Bronchial epithelial cell (primary cell): ENCODE measurements at places on chromosomes 12 and 14.

- DNase-seq: no peak
These were observed 460.6 kb upstream of the FOXG1 start for GRCh38 chr14:28305938-28306337.

- DNase-seq: peak; percentile 57
These were observed 15.2 kb upstream of the RNASE12 start for GRCh38 chr14:20606190-20606901.

DNA sequence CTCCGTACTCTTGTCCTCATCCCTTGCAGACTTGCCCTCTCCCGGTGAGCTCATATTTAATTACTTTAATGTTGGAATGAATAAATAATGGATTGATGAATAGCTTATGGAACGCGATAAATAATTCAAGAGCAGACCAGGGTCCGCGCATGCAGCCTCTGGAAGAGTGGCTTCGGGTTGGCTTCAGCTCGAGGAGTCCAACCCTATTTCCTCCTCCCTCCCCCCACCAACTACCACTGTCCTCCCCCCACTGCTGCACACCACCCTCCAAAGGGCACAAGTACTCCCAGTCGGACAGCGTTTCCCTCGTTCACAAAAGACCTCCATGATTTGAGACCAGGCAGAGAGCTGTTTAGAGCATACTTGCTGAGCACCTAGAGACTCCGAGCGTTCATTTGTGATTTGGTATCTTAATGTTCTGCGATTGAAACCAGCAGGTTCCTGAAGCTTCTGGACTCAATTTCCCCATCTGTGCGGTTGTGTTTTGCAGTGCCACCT is 647 bp upstream of the SIX1 start:
- DNase-seq: peak; percentile 40

- DNase-seq: peak; percentile 73
These were observed 3.3 kb downstream of the FLRT2 start for GRCh38 chr14:85533023-85533860.

GRCh38 chr12:3614806-3615466 is 123.9 kb downstream of the PRMT8 start:
- DNase-seq: no peak

GRCh38 chr14:102087762-102088011 is 843 bp upstream of the HSP90AA1 start:
- peak; percentile 27 for DNase-seq

DNA sequence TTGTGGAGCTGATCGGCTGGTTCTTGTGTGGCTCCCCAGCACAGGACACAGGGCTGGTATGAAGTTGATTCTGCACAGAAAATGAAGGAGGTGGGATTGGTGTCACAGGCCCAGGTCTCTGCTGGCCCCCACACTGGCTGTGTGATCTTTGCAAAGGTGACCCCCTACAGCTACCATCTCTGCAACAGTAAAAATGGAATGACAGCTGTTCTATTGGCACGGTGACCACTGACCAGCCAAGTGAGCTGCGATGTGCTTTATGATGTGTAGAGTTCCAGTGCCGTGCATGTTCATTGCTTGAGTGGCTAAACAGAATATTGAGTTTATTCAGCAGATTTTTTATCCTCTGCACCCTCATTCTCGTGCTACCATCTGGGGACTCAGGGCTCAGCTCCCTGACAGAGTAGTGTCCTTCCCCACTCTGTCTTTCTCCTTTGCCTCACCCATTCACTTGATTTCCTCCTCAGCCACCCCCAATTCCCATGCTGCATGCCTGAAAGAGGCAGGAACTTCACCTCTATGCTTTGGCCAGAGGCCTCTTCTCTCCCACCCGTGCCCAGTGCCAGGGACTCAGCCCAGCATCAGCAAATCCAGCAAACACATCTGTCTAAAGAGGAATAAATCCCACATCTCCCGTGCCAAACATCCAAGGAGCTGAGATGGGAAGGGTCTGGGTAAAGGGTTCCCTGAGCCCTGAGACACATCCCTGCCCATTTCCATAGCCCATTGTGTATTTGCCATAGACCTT is 21.2 kb downstream of the C14orf132 start:
- DNase-seq: no peak

DNA sequence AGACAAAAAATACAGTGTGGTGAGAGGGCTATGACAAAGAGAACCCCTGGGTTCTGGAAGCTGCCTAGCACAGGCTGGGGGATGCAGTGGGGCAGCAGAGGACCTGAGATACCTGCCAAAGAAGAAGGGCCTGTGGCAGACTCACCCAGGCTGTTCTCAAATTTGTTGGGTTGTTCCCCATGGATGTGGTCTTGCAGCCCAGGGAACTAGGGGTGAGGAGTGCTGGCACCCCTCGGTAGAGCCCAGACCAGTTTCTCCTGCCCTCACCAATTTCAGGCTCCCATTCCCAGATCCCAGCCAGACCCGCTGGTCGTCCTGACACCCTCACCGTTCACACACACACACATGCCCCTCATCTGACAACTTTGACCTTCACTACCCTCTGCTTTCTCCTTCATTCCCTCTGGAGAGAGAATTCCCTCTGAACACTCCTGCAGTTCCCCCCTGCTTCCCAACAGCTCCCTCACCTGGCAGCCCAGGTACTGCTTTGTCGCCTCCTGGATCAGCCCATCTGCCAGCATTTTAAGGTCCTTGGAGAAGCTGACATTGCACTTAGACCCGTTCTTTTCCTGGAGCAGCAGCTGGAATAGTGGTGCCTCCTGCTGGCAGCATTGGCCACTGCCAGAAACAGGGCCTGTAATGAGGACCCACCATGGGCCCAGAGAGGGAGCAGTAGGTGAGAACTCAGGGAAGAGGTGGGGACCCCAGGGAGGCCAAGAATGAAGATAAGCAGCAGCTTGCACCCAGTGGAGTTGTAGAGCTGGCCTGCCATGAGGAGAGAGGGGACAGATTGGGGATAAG is 5.9 kb upstream of the GDF11 start:
- peak; percentile 81 for DNase-seq

DNA sequence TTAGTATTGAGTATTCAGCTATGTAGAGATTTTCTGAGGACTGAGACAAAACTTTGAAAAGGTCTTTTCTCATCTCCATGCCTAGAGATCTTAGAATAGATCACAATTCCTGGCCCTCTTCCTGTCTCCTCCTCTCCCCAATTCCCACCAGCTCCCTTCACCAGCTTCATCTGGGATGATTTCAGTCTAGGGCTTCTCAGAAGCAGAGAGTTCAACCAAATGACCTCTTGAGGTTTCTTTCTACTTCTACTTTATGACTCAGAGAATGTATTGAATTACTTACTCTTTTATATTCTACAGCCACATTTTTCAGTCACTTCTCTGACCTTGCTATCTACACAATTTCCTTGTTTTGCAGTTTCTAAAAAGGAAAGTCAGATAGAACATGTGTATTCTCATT is 19.4 kb upstream of the SNX6 start:
- peak; percentile 75 for DNase-seq

DNA sequence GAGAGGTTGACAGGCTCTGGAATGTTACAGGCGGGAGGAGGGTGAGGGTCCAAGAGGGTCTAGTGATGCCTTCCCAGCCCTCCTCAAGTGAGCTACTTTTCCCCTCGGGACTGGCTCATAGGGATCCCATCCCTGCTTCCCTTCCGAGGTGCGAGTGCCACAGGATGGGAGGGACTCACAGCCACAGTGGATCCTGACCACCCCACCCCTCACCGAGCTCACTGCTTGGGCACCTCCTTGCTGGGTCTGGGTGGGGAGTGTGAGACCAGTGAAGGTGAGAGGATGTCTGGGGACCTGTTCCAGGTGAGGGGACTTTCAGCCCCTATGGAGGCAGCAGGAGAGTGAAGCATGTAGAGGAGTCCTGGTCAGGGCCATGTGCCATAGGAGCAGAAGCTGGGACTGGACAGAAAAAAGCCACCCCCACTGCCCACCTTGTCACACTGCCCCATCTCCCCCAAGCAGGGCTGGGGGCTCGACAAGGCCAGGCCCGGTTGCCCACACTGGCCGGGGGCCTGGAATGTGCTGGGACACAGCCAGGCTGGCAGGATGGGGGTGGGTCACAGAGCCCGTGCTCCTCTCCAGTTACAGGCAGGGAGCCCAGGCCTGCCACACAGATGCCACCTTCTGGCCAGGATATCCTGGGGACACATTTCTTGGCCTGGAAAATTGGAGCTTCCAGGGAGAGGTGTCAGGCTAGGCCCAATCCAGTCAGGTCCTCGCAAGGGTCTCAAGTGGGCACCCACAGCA is 1.7 kb upstream of the TNS2 start:
- no peak for DNase-seq

GRCh38 chr14:54387328-54387727 is 9.5 kb upstream of the CDKN3 start:
- DNase-seq: no peak

- DNase-seq: no peak
These were observed 88.8 kb downstream of the ANO6 start for GRCh38 chr12:45304514-45305178.

DNA sequence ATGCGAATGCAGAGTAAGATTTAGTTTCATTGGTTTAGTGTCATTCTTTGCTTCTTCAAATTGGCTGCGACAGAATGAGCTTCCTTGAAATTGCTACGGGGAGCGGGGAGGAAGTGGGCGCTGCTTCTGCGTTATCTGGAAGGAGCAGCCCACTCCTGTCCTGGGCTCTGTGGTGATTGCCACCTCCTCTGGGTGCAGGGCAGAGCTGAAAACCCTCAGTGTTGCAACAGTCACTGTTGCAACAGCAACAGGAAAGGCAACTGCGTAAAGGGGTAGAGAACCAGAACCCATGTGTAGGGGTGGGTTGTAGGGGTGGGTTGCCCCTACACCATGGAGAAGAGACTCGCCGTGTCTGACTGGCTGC is 57.7 kb downstream of the MAX start:
- DNase-seq: no peak

GRCh38 chr12:106387848-106388377 is 30.4 kb downstream of the POLR3B start:
- no peak for DNase-seq

DNA sequence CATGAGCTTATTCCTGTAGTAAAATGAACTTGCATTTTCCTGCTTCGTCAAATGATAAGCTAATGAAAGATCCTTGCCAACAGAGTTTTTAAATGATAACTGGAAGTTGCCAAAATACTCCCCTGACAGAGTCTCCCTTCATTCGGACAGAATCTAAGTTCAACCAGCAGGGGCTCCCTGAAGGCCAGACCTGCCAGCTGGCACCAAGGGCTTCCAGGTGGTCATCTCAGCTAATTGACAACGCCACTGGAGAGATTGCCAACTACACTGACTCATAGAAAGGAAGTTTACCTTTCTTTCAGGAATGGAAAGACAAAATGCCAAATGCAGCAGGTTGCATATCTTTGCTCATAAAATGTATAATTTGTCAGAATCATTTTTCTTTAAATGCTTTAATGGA is 462.8 kb downstream of the GXYLT1 start:
- DNase-seq: no peak

- no peak for DNase-seq
These were observed 35.2 kb downstream of the RILPL1 start for GRCh38 chr12:123498126-123498825.

GRCh38 chr12:110159671-110160245 is 35.6 kb downstream of the IFT81 start:
- DNase-seq: no peak

- peak; percentile 31 for DNase-seq
These were observed 453 bp upstream of the ESRRB start for GRCh38 chr14:76375484-76375883.

DNA sequence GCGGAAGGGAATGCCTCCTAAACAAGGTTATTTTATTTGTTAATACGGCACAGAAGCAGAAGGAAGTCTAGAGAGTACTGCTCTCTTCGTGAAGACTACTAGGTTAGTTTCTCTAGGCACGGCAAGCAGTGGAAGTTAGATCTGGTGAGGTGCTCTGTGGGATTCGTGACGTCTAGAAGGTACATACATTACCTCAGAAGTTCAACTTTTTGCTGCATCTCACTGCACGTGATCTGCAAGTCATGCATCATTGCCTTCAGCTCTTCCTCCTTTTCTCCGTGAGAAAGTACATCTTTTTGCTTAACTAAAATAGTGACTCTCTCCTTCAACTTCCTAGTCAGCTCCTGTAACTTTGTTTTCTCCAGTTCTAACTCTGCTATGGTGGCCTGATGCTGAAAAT is 74.7 kb downstream of the NIN start:
- no peak for DNase-seq

GRCh38 chr14:64726585-64726890 is 22.3 kb downstream of the PLEKHG3 start:
- peak; percentile 95 for DNase-seq

GRCh38 chr12:67617629-67618028 is 30.9 kb upstream of the DYRK2 start:
- DNase-seq: no peak

GRCh38 chr14:25658988-25659387 is 609.0 kb upstream of the STXBP6 start:
- no peak for DNase-seq

- DNase-seq: no peak
These were observed 691.8 kb downstream of the TMEM121 start for GRCh38 chr14:106218174-106218573.

DNA sequence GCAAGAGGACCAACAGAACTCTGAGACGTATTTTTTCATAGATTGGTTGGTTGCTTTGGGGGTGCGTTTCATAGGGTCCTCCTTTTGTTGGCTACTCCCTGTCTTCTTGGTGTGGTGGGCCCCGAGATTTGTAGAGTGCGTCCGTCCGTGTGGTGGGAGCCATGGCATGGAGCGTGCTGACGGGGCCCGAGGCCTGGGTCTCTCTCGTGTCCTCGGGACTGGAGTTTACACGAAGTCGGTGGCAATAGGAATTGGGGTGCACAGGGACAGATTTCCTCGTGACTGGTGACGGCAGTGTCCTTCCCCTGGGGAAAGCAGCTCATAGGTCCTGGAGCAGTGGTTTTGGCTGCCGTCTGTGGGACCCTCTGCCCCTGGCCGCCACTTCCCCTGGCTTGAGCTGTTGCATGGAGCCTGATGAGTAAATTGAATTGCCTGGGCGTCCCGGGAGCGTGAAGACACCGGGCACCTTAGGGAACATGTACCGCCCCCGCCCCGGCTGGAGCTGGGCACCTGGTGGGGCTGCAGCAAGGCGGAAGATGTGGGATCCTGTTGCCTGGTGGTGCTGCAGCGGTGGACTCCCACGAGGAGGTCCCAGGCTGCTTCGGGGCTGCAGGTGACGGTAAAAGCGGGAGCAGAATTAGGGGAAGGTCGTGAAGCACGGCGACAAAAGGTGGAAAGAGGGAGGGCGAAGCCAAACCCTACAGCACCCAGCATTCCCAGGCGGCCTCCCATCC is 153.7 kb upstream of the ALG10B start:
- DNase-seq: no peak

DNA sequence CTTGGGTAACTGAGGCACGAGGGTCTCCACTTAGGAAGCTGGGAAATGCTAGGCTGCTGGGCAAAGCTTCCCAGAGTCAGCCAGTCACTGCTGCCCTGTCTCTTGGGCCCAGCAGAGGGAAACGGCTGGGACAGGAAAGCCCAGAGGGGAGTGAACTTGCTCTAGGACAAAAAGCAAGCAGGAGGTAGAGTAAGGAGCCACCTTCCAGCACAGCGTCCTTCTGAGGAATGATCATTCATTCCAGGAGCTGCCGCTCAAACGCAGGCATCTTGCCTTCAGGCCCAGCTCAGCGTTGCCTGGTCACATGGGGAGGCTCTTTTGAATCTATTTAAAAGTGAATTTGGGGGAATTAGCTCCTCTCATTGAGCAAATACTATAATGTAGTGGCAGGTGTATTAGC is 118.6 kb downstream of the CRACR2A start:
- DNase-seq: no peak

- DNase-seq: no peak
These were observed 7.8 kb downstream of the AMN start for GRCh38 chr14:102930138-102930752.
